ENCODE measurements at places on chromosomes 13 and 19.

DNA sequence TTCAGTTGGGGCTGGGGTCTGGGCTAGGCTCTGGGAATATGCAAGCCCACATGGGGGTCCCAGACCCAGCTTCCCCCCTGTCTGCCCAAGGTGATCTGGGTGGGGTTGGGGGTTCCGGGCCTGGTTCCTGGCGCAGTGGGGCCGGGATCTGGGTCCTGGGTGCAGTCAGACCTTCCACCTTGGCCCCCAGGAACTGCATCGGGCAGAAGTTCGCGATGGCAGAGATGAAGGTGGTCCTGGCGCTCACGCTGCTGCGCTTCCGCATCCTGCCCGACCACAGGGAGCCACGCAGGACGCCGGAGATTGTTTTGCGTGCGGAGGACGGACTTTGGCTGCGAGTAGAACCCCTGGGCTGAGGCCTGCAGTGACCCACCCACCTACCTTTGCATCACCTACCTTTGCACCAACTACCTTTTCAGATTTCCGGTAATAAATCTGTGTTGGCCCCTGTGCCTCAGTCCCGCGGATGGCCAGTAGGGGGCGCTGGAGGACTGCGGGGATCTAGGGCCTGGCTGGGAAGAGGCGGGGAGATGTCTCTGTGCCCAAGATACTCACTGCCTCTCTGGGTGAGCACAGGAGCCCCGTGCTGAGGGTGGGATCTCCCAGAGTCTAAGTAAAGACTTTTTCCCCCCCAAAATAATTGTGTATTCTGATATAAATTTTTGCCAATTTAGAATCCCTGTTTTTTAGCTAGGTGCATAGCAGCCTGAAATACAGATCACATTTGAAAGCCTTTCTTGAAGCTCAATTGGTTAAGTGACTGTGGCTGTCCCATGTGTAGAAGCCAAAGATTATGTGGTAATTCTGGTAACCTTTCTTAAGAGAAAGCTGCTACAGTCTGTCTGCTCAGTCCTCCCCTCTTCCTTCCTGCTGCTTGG lies 11.5 kb upstream of the CYP4F3 start:
- peak; percentile 60 for DNase-seq

- no peak for DNase-seq
Observed at GRCh38 chr13:82593239-82593638, 1289.0 kb downstream of the SLITRK1 start.

GRCh38 chr13:114065926-114066774 lies 66.3 kb downstream of the RASA3 start:
- DNase-seq: no peak

GRCh38 chr19:41882568-41883462 lies at the start of gene ARHGEF1:
Gene ARHGEF1 (plus strand): TSS chr19:41883184. CDS start chr19:41888083, 4,899 bp downstream.
- no peak for DNase-seq

DNA sequence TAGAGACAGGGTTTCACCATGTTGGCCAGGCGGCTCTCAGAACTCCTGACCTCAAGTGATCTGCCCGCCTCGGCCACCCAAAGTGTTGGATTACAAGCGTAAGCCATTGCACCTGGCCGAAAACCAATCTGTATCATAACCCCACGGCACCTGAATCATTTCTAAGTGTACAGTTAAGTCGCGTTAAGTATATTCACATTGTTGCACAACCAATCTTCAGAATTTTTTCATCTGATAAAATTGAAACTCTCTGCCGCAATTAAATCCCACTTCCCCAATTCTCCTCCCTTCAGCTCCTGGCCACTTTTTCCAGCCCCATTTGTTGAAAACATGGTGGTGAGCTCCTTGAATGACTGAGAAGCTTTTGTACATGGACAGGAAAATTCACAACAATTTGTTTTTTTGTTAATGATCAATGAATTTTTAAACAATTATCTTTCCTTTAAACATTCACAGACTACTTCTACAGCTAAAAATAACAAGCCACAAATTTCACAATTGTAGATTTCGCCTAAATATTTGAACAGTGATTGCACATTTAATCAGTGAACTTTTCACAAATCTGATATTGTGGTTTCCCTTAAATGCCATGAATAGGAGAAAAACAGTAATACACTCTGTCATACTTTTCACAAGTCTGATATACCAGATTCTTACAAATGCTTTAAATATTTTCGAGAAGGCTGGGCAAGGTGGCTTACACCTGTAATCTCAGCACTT lies 13.8 kb downstream of the FGF21 start:
- DNase-seq: no peak

GRCh38 chr19:28727480-28728159 lies 485.3 kb downstream of the UQCRFS1 start:
- DNase-seq: no peak

DNA sequence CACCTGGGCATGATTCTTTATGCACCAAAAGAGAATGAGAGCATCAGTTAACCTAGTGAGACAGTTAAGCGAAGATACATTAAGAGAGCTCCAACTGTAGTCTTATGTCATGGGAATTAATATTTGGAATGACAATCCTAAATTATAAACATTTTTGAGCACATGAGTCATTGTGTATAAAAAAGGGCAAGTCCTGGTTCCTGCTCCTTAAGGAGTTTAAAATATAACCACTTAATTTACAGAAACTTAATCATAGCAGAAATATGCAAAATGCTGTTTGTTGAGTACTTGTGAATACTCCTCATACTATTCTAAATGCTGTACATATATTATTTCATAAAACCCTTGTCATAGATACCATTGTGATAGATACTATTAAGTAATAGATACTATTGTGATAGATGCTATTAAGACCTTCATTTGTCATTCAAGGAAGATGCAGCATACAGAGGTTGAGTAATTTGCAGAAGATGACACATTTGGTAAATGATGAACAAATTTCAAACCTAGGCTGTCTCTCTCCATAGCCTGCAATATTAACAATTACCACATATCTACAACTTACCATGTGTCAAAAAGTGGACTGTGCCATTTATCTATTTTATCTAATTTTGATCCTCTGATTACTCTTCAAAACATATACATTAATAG lies 301.0 kb downstream of the TBC1D4 start:
- DNase-seq: no peak

DNA sequence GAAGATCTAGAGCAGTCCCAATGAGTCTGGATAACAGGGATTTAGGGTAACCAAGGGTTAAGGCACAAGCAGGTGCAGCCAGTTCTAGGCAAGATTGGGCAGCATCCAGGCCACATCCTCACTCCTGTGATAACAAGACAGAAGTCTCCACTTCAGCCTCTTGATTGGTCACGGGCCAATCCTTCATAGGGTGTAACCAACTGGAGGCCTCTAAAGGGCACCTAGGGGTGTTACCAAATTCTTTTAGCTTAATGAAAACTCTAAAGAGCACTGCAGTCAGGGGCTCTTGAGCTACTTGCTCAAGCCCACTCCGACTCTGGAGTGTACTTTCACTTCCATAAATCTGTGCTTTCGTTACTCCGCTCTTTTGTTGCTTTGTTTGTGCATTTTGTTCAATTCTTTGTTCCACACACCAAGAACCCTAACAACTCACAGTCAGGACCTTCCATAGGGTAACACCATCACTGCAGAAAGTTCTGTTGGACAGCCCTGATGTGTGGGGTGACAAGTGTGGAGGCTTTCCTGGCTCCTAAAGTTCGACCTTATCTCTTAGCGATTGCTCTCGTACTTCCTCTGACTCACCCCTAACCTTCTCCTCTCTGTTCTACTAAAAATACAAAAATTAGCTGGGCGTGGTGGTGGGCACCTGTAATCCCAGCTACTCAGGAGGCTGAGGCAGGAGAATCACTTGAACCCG lies 36.1 kb downstream of the ZSWIM9 start:
- DNase-seq: no peak

DNA sequence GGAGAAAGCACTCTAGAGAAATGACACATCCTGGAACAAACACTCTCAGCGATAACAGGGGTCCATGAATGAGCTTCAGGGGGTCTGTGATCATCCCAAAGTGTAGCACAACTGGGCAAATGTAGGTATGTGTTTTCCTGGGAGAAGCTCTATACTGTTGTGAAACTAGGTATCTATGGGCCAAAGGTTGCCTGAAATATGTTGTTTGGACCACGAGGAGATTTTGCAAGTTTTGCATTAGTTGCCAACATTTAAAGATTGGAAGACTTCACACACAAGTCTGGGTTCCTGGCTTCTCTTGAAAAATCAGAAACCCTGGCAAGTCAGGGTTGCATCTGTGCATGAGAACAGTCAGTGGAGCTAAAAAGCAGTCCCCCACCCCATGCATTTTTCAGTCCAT lies 26.7 kb upstream of the POU2F2 start:
- DNase-seq: no peak

DNA sequence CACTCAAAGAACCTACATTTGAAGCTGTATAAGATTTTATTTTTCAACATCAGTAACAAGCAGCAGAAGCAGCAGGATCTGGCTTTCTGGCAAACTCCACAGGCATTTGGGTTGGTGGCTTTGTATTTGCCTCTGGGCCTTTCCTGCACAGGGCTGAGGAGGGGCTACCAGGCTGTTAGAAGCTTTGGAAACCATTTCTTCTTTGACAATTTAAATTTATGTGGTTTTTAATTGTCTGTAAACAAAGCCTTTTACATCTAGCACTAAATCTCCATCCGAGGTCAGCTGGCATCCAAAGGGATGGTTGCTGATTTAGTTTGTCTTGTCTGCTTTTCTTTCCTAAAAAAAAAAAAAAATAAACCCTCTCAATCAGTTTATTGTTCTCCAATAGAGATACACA lies 127.5 kb upstream of the OBI1 start:
- no peak for DNase-seq

GRCh38 chr19:45761714-45762113 lies 7.3 kb downstream of the SIX5 start:
- DNase-seq: no peak

DNA sequence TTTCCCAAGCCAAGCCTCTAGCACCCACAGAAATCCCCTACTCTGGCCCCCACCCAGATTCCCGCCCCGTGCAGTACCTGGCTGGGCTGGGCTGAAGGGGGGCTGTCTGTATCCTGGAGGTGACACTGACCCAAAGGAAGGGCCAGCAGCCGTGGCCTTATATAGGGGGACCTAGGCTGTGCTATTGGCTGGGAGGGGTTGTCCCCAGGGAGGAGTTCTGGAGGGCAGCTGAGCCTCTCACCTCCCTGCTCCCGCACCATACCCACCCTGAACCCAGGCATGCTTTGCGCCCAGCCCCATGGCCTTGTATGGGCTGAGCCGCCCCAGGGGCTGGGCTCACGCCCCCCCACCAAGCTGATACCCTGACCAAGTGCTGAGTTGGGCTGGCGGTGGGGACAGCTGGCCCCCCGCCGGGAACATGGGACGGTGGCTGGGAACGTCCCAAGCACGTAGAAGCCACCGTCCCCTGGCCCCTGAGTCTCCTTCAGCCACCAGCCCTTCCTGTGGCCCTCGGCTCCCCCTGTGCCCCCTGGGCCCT lies at the start of gene CKM:
Gene CKM (minus strand): TSS at position 132 of the 538 bp plus-strand sequence. CDS start 3,162 bp downstream, outside the sequence.
- no peak for DNase-seq

GRCh38 chr19:39246951-39247669 lies 1.5 kb downstream of the IFNL4 start:
- DNase-seq: no peak

GRCh38 chr19:38263689-38264485 lies 486 bp upstream of the SPINT2 start:
- no peak for DNase-seq

GRCh38 chr19:3365836-3366752 lies at the start of gene NFIC:
Gene NFIC (plus strand): TSS chr19:3366583. CDS start chr19:3366637, 54 bp downstream.
- DNase-seq: peak; percentile 54

GRCh38 chr19:2249880-2250765 lies 1.0 kb downstream of the AMH start:
- no peak for DNase-seq

DNA sequence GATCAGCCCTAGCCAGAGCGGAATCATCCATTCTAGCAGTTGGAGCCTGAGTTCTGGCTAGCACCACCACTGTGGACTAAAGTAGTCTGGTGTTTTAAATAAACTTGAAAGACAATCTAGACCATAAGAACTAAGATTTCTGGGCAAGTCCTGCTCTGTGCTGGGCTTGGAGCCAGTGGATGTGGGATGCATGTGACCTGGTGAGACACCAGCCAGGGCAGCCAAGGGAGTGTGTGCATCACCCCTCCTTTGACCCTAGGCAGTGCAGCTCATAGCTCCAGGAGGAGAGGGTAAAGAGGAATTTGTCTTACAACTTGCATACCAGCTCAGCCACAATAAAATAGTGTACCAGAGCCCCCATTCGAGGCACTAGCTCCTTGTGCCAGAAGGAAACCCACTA lies 21.0 kb downstream of the ITGBL1 start:
- no peak for DNase-seq

- DNase-seq: no peak
Observed at GRCh38 chr13:37216331-37216730, 110.9 kb upstream of the CSNK1A1L start.

DNA sequence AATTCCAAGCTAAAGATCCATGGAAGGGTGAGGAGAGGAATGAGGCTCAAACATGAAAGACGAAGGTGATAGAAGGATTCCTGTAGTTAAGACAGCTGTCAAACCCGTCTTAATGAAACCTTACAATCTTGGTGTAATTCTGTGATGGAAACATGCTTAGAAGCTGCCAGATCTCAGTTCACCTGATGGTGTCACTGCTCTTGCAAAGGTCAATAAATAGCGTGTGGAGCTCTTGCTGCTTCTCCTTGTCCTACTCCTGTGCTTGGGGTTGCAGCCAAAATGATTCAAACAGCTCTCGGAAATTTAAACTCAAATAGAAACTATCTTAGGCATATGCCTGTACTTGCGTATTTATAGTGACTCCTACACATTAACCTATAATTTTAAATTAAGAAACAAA lies 1705.0 kb downstream of the OLFM4 start:
- DNase-seq: peak; percentile 19

DNA sequence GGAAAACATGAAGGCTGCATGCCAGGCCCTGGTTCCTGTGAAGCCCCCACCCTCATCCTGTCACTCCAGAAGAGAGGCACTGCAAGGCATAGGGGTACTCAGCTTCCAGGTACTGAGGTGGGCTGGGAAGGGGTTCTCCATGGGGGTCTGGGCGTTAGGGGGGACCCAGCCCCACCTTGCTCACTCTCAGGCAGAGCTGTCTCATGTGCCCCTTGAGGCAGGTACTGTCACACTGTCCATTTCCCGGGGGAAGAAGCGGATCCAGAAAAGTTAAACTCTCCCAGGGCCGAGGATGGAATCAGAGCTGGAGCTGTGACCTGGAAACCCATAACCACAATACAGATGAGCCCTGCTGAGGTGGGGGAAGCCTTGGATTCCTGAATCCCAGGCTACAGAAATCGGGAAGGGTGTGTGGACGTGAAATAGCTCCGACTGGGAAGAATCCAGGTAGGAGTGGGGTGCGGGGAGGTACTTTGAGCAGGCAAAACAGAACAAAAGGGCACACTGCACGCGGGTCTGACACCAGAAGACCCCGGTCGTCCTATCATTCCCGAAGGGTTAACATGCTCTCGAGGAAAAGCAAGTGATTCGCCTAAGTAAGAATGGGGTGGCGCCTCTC lies 540 bp upstream of the USE1 start:
- no peak for DNase-seq

DNA sequence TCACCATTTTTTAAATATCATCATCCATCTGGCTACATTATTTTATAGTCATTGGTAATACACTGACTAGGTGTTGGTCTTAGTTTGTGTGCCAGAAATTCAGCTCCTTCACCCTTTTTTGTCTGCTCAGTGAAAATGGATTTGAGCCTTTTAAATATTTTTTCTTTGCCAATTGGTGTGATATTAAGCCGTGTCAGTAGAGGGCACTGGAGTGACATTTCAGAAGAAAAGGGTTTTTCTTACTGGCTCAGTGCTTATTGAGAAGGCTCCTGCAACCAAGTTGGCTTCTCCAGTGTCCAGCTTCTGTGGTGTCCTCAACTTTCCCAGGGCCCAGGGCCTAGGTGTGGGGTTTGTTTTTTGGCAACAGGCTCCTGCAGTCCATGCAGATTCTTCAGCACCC lies 546.6 kb downstream of the DACH1 start:
- DNase-seq: peak; percentile 2
